ENCODE measurements at places on chromosomes 12 and 14.

DNA sequence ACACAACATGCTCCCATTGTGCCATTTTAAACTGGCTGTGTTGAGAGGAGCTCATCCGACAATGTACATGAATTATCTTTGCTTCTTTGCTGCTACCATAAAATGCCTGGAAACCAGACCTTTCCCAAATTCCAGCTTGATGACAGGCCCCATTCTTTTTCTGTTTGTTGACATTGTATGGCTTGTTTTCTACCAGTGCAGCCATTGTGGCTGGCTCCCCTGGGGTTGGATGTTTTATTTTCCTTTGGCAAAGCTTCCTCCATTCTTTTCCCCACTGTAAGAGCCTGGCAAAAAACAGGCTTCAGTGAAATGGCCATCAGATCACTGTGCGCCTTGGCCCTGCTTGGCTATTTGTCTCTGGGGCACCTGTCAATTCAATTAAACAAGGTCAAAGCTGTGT, 532.5 kb downstream of the VRK1 start:
- no peak for DNase-seq

GRCh38 chr14:65495196-65495595, 82.7 kb downstream of the FUT8 start:
- DNase-seq = no peak

DNA sequence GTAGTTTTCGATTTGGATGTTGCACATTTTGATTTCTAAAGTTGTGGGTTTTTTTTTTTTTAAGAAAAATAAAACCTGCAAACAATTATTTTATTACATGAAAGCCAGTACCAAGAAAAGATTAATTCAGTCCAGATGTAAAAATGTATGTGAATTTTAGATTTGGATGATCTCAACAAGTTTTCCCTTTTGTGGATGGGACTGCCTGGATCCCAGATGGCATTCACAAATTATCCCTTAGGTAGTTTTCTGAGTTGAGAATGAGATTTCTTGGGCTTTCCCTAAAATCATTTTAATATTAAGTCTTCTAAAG, 2.8 kb downstream of the FRMD6 start:
- DNase-seq = no peak

DNA sequence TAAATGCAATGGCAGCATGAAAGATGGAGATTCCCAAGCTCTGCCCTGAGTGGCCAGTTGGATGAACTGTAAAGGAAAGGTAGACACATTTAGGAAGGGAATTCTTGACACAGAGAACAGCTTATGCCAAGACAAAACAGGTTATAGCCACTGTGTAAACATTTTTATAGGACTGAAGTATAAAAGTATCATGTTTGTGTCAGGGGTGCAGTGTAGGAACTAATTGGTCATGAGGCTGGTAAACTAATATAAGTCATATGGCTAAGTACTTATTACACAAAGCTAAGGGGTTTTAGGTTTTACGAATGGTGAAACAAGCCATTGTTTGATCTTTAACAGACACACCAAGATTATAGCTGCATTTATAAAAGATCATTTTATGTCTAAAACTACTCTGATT, 207.7 kb upstream of the SLC16A7 start:
- no peak for DNase-seq

- DNase-seq = no peak
Measured at GRCh38 chr12:116672842-116673516, 64.9 kb downstream of the SPRING1 start.

- no peak for DNase-seq
Measured at GRCh38 chr12:50016501-50017475, 8.5 kb downstream of the RACGAP1 start.

GRCh38 chr14:104078031-104078455, 7.5 kb upstream of the ASPG start:
- DNase-seq = peak; percentile 78

DNA sequence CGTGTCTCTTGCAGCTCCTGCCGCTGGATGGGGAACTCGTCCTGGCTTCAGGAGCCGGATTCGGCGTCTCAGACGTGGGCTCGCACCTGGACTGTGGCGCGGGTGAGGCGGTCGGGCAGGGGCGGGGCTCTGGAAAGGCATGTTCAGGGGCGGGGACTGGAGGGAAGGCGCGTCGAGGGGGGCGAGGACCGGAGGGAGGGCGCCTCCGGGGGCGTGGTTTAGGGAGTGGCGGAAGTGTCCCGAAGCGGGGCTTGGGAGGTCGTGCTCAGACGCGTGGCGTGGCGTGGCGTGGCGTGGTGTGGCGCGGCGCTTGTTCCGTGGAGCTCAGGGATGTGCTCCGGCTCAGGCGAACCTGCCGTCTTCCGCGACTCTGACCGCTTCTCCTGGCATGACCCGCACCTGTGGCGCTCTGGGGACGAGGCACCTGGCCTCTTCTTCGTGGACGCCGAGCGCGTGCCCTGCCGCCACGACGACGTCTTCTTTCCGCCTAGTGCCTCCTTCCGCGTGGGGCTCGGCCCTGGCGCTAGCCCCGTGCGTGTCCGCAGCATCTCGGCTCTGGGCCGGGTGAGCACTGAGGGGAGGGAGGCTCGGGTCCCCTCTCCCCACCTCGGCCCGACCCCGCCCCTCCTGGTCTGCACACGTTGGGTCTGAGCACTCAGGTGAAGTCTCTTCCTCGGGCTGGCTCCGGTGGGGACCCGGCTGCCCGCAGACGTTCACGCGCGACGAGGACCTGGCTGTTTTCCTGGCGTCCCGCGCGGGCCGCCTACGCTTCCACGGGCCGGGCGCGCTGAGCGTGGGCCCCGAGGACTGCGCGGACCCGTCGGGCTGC, 6.2 kb downstream of the AMN start:
- DNase-seq = peak; percentile 73

DNA sequence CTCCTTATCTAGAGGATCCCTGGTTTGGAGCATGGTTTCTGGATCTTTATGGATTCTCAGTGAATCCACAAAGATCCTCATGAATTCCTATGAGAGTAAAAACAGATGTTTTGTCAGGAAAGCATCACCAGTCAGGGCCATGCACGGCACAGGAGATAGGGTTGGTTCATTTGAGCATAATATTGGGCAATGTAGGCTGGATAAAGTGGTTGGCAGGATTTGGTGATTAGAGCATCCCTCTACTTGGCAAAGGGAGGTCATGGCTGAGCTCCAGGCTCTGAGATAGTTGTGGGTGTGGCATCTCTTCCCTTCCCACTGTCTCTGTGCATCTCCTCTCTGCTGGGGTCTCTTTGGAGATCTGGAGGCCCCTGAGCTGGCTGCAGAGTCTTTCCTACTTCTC, 149.8 kb downstream of the DACT1 start:
- DNase-seq = no peak

DNA sequence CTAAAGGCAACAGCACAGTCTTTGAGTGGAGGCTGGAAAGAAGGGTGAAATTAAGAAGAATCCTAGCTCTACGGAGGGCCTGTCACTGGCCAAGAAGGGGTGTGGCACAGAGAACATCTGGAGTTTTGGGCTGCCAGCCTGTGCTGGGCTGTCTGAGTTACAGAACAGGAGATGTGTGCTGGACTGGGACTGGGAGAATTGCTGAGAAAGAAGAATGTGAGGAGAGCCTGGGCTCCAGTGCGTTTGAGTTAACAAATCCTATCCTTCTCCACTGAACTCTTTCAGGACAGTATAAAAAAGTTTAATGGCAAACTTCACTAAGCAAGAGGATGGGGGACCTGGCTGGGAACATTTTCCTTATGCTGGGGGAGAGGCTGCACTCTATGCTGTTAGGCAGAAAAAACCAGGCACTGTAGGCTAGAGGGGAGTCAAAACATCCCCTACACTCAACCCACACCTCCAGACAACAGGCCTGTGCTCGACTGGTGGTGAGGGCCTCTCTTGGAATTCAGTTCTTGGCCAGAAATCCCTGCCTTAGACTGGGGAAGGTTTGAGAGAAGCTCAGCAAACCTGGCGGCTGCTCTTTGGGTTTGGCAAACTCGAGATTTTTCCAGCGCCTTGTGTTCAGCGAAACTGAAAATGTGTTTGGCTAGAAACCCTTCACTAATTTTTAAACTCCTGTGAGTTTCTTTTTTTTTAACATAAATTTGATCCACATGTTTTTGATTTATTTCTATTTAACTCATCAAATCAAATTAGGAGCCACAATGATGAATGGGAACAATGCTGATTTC, 217.3 kb downstream of the MON2 start:
- DNase-seq = no peak

DNA sequence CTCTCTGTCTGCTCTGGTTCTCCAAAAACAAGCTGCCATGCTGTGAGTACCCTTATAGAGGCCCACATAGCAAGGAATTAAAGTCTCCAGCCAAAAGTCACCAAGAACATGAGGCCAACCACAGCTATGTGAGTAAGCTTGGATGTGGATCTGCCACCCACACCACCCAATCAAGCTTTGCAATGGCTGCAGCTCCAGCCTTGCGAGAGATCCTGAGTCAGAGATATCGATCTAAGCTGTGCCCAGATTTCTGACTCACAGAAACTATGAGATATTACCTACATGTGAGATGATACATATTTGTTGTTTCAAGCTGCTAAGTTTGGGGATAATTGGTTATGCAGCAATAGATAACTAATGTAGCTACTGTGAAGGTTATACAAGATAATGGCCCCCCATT, 15.5 kb upstream of the TMEM233 start:
- no peak for DNase-seq

GRCh38 chr12:57726151-57726883, 12.2 kb downstream of the AGAP2 start:
- no peak for DNase-seq
